ENCODE measurements at places on chromosomes 1 and 21.

DNA sequence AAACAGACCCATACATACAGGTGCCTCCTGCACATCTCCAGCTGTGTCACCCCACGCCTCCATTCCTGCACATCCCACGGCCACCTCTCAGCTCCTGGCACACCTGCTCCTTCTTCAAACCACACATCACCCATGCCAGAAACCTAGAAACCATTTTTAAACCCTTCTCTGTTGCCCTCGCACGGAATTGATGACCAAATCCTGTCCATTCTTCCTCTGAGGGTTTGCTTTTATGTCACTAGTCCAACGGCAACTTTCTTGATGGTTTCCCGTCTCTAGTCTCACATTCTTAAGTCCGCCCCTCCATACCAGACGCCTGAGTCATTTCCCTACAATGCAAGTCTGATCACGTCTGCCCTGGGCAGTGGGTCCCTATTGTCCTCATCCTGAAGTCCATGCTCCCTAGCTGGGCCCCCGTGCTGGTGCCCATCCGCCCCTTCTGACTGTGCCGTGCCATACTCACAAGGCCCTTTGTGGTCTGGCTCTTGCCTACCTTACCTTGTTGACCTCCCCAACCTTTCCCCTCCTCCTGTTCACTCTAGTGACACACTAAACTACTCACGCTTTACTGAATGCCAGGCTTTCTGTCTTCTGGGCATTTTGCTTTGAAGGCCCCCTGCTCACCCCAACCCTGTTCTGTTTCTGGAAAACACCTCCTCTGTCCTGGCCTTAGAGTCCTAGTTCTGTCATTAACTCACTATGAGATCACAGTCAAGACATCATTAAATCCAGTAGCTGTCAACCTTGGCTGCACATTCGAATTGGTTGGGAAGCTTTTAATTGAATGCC lies 17.6 kb downstream of the SLC2A1 start:
- DNase-seq = peak; percentile 21

GRCh38 chr21:43921571-43921978 lies 56.6 kb downstream of the AGPAT3 start:
- DNase-seq = peak; percentile 71

- no peak for DNase-seq
Measured at GRCh38 chr1:62529227-62529626, 68.1 kb upstream of the ANGPTL3 start.

GRCh38 chr1:37808369-37809319 lies 636 bp upstream of the YRDC start:
- peak; percentile 43 for DNase-seq

- no peak for DNase-seq
Measured at GRCh38 chr1:151612501-151613281, 841 bp downstream of the SNX27 start.

GRCh38 chr1:81695741-81696140 lies 105.0 kb upstream of the ADGRL2 start:
- no peak for DNase-seq

DNA sequence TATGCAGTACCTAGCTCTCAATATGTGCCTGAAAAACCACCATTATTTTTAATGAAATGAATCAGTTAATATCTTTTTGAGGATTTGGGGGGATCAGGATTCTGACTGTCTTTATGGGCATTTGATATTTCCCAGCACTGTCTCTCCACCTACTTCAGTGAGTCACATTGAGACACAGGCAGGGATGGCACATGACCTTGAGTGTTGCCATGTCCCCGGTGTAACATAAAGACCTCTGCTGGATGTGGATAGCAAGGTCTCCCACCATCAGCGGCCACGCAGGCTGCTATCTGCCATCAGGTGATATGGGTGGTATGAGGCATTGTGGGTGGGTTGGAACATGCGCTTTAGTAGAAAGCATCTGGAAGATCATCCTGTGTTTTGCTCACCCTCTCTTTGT lies 103.2 kb downstream of the RGL1 start:
- DNase-seq = no peak

GRCh38 chr21:32348604-32349332 lies 44.0 kb downstream of the URB1 start:
- no peak for DNase-seq

DNA sequence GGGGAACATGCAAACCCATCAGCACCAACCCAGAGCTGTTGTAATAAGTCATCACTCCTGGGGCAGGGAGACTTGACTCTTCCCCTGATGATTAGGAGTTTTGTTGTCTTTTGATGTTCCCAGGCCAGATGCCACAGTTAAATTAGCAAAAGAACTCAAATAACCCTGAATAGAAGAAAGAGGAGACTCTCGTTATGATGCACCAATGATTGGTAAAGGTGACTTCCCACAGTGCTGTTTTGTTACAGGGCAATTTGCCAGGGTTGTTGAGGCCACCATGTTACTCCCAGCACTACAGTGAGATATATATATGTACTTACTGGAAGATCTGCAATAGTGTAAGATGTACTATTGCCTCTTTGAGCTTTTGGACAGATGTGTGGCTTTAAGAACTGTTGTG lies 24.3 kb upstream of the RCAN1 start:
- DNase-seq = no peak

- no peak for DNase-seq
Measured at GRCh38 chr1:26170472-26170821, 739 bp downstream of the ZNF593 start.

GRCh38 chr1:15712168-15712567 lies 23.9 kb upstream of the SLC25A34 start:
- no peak for DNase-seq

DNA sequence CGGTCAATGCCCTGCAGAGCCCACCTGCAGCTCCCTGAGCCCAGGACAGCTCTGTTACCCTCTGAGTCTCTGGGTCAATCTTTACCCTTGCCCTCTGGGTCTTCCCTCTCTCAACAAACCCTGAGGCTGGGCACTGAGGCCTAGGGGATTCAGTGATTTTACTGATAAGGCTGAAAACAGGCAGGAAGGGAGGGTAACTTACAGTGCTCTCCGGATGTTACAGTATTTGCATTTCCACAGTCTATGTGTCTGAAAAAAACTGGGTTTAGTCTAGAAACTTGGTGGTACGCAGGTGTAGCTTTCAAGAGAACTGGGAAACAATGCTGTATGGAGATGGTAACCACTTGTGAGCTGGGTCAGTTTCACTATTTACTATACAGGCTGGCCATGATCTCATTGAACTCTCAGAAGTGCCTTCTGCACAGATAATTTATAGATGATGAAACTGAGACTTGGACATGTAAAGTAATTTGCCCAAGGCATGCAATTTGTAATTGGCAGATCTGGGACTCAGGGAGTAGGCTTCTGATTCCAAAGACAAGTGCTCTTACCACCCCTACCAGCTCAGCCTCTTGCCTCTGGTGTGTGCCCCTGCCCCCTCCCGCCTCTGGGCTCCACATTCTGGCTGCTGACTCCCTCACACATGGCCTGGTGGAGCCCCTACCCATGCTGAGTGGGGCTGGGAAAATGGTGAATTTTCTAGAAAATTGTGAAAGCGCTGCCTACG lies 48.8 kb downstream of the TENT5C start:
- no peak for DNase-seq

DNA sequence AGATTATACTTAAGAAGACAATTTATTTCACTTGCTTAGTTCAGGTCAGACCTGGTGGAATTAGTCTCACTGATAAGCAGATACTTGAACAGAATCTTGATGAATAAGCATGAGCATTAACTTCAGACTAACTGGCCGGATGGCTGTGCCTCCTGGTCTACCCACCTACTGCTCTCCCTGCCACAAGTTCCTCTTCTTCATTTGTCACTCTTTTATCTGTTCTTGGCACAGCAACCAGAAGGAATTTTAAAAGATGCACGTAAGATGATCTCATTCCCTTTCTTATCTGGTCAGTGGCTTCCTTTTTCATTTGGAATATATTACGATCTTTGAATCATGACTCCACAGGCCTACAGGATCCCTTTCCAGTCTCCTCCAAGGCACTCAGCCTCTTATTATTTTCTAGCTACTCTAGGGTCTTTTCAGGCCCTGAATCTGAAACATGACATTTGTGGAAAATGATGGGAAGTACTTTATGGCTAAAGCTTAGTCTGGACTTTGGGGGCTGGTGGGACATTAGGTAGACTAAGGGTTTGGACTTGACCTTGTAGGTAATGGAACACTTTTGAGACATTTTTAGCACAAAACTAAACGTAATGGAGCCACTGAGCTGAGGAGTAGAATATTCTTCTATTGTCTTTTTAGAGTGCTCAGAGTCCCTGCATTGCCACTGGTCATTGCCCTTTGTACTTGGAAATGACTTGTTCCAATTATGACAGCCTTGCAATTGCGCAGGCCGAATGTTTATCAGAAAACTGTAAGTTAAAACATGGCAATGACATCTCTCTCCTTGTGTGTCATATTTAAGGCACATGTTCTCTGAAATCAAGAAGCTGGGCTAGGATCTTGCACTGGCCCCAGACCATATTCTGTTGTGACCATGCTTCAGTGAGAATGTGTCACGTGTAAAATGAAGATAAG lies 16.0 kb downstream of the ST6GALNAC3 start:
- no peak for DNase-seq

DNA sequence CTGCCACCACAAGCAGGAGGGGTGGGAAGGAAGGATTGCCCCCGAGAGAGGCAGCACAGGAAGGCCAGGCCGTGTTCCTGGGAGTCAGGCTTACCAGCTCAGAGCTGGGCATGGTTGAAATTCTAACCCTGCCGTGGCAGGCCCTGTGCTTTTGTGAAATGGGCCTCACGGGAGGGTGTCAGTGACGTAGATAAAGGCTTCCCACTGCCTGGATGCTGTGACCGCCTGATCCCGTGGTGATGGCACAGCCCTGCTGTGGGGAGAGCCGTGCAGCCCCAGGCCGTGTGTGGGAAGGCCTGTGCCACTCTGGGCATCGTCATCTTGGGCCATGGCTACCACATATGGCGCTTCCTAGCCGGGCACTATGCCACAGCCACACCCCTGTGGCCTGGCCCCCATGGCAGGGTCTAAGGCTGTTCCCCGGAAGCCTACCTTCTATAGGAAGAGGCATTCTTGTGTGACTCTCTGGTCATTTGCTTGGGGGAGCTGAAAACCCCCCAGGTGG lies 161.3 kb downstream of the PCBP3 start:
- DNase-seq = no peak

- DNase-seq = no peak
Measured at GRCh38 chr1:25799352-25799934, 550 bp upstream of the SELENON start.
